ENCODE measurements at places on chromosomes 12 and 14.

GRCh38 chr14:105159344-105159743 is 9.2 kb downstream of the JAG2 start:
- DNase-seq: no peak

- DNase-seq: no peak
These were observed 4.0 kb upstream of the NUAK1 start for GRCh38 chr12:106142591-106143261.

DNA sequence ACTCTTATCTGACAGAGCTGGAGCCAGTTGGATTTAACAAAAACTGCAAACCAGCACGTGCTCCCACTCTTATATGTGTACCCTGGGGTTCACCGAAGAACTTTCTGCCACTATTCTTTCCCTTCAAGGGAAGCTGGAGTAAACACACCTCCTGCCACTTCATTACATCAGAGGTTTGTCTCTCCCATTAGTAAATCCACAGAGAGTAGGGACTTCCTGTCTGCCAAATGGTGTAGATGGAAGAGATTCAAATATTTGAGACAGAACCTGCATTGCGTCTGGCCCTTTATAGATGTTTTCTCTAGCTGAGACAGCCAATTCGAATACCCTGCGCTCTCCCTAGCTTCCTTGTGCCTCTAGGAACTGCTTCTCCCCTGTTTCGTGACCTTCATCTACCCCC is 29.1 kb upstream of the AEBP2 start:
- DNase-seq: no peak

- no peak for DNase-seq
These were observed 16.0 kb downstream of the CERS5 start for GRCh38 chr12:50151047-50151687.

- no peak for DNase-seq
These were observed 17.9 kb upstream of the TFCP2 start for GRCh38 chr12:51190820-51191219.

DNA sequence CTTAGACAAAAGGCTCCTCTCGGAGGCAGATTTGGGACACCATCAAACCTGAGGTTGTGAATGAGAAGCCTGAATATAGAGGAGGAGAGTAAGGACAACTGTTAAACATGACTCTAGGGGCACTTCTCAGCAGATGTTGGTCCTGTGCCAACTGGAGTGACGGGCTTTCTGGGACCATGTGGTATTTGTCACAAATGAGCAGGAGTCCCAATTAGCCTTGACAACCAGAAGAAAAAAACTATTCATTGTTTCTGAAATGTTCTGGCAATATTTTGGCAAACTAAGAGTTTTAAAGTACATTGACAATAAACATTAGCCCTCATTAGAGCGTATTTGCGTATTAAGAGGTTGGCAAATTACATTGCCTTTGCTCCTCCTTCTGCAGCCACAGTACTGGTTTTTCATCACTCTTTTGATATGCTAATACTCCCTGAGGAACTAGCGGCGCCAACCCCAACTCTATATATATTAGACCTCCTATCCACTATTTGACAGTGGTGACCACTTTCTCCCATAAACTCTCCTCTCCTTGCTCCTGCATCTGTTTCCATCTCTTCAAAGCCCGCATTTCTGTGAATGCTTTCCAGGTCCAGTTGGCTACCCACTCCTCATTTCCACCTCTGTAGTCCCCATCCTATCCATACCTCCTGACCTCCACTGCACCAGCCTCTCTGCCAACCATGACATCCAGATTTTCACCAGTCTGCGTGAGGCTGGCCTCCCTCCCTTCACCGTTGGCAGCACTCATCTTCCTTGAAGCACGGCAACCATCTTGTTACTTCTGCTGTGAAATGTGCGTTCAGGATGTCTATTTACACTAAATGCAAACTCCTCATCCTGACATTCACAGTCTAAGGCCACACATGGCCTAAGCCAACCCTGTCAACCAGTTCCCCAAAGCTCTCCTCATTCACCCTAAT is 100.7 kb downstream of the ZFC3H1 start:
- no peak for DNase-seq

GRCh38 chr12:104689635-104690034 is 232.9 kb downstream of the CHST11 start:
- no peak for DNase-seq

- no peak for DNase-seq
These were observed 199.5 kb downstream of the ANO6 start for GRCh38 chr12:45415393-45415817.

DNA sequence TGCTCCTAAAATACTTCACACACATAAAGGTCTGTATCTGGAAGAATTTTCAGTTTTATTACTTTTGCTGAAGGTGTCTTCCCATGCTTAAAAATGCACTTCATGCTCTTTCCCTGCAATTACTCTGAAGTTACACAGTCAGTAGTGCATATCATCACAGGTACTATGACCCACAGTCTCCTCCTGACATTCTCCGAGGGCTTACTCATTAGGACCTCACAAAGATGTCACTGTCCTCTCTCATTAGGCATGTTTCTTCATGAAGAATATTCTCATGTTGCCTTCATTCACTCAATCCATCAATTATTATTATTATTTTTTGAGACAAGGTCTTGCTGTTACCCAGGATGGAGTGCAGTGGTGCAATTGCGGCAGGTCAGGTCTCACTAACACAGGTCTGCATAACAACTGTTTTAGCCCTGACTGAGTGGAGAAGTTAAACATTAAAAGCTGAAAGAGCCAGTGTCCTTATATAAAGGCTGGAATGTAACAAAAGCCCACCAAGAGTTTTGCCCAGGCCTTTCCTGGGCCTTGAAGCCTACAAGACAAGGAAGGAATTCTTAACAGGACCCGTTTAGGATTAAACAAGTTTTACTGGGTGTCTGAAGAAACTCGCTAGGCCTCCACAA is 119.5 kb upstream of the WSCD2 start:
- DNase-seq: no peak

DNA sequence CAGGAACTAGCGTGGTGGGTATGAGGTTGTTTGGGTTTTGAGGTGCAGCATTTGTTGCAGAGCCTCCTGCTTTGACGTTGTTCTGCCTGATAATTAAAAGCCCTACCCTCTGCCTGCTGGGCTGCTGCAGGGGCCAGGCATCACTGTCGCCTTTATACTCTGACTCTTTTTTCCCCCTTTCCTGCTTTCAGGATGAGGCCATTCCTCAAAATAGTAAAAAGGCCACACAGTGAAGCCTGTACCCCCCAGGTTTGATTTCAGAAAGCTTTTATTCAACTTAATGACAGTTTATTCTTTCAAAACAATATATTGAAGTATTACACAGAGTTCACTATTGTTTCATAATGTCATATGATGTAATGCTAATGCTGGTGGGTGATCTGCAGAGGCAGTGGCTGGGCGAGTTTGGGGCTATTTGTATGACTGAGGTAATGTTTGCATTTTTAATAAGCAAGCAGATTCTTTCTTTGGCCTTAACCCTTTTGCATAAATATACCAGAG is 9.1 kb downstream of the BORCS5 start:
- DNase-seq: no peak

GRCh38 chr12:106000382-106001104 is 138.2 kb downstream of the NUAK1 start:
- DNase-seq: no peak

- no peak for DNase-seq
These were observed 182.2 kb upstream of the USP15 start for GRCh38 chr12:62078020-62078419.

GRCh38 chr12:51086933-51087332 is 3.5 kb upstream of the CSRNP2 start:
- DNase-seq: no peak

GRCh38 chr12:105334582-105334981 is 4.1 kb downstream of the C12orf75 start:
- DNase-seq: no peak

- no peak for DNase-seq
These were observed 2.3 kb upstream of the CDCA4 start for GRCh38 chr14:105023144-105023543.

DNA sequence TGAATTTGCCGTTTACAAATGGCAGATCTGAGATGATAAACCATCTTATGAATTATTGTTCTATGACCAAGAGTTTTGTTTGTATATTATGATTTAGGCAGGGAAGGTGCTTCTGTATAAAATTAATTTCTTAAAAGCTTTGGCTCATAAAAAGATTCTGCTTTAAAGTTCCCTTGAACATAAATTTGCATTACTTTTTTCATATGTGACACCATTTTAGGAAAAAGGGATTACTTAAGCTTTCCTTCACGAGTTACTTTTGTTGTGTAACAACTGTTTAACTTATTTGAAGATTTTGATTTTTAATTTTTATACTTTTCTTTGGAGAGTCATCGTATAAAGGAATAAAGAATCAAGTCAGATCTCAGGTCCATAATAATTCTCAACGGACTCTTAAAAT is 3.3 kb downstream of the ETNK1 start:
- DNase-seq: no peak

DNA sequence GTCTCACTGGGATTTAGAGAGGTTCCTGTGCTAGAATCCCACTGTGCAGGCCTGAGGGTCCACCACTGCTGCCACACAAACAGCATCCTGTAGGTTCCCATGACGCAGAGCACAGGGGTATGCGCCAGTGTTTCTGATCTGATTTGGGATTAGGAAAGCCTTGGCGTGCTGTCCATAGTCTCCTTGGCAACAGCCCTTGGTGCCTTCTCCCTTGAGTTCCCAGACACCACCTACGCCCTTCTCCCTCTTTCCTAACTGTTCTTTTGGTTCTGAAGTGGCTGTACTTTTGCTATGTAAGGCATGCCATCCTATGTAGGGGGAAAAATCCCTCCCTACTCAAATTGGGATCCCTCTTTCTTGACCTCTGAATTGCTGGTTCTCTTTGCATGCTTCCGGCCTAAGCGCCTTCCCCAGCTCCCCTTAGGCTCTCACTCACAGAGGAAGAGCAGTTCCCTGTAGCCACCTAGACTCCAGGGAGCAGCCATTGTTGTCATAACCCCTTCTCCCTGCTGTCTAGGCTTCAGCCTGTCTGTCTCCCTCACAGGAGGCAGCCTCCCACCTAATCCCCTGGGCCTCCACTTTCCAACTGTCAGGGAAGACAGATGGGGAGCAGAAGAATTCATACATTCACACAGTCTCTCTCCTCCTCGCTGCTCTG is 14.8 kb upstream of the RIC8B start:
- no peak for DNase-seq

DNA sequence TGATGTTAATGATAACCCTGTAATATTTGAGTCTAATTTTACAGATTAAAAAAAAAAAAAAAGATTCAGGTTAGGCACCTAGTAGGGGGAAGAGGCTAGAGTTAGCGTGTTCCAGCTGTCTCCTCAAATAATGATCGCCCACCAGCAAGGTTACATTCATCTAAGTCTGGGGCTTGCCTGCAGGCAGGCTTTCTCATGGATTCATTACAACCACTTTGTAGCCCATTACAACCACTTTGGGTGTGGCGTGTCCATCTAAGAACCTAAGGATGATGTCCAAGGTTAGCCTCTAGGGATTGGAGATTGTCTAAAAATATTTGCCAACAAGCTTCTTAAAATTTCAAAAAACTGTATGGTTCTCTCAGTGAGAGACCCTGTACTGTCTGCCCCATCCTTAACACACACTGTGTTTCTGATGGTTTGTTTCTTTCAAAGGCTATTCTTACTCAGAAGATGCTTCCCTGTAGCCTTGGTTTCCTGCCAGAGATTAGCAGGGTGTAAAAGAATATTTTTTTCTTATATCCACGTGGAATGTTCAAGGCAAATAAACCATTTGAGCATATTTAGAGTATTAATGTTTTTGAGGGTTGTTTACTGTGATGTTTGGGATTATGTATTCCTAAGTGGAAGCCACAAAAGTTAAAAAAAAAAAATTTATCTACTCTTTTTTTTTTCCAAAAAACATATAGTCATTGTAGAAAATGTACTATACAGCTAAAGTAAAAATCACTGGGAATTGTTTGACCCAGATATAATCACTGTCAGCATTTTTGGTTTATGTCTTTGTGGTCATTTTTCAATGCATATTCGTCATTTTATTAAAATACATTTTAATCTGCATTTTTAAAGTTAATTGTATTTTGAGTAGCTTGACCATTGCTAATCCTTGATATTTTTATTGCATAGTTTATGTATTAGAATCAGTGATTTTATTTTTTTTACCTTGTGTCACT is 1.7 kb downstream of the DYNC1H1 start:
- no peak for DNase-seq

GRCh38 chr12:53217931-53218307 is 10.9 kb upstream of the ITGB7 start:
- no peak for DNase-seq

GRCh38 chr12:12736759-12737676 is 19.9 kb downstream of the CDKN1B start:
- DNase-seq: peak; percentile 26

DNA sequence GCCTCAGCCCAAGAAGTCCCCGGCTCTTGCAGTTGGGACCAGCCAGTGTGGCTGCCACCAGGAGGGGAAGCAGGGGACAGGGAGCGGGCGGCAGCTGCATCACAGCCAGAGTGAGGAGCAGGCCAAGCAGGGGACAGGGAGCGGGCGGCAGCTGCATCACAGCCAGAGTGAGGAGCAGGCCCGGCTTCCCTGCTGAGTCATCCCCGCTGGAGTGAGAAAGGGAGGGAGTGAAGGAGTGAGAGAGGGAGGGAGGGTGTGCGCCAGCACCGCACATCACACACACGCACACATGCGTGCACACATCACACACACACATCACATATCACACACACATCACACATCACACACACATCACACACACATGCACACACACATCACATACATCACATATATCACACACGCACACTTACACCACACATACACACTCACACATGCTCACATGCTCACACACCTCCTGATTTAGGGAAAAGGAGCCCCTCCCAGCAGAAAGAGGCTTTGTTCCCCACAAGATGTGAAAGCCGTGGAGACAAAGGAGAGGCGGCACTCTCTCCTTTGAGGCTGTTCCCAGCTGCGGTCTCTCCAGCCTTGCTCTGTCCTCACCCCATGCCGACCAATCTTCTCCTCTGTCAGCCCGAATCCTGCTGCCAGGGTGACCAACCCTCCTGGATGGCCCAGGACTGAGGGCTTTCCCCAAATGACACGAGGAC is 16.7 kb upstream of the ZDHHC22 start:
- DNase-seq: no peak

GRCh38 chr12:94743174-94743573 is 92.8 kb upstream of the TMCC3 start:
- DNase-seq: no peak

DNA sequence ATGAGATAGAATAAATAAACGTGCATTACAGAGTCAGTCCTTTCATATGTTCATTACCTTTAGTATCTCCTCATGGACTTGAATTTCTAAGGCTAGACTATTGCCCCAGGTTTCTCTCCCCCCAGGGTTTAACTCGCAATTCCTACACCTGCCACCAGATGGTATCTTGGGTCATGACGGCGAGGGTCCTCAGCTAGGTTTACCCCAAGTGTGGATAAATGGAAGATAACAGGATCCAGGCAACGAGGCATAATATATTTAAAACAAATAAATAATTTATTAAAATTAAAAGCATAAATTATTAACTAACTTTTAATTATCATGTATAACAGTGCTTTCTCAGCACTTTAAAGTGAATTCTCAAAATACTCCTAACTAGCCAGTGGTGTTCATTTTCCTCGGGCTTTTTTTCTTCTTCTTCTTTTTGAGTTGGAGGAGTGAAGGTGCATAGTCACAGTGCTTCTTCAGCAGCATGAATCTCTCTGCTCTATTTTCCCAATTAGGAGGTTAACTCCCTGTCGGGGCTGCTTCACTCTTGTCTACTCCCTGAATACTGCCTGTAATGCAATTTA is 243.5 kb upstream of the CAND1 start:
- DNase-seq: peak; percentile 56
